ENCODE measurements at places on chromosomes 2 and 18.
A peak's percentile ranks its signal among the peaks of the same experiment; 100 is the strongest.

DNA sequence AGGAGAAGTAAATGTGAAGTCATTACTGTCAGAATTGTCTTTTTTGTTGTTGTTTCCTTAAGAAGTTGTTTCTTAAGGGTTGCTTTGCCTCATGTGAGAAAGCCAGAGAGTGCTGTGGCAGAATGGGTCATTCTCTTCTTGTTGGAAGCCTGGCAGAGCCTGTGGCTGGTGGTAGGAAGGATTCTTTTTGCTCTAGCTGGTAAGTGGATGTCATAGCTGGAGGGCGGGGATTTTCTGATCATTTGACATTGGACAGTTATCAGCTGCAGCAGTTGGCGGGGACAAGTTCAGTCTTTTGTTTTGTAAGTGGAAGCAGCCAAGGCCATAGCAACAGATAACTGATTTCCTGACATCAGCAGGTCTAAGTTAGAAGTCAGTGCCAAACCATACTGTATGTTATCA lies 5.5 kb upstream of the RMDN2 start:
- no peak for DNase-seq

GRCh38 chr2:86251840-86252266 lies 52.6 kb downstream of the MRPL35 start:
- no peak for DNase-seq

DNA sequence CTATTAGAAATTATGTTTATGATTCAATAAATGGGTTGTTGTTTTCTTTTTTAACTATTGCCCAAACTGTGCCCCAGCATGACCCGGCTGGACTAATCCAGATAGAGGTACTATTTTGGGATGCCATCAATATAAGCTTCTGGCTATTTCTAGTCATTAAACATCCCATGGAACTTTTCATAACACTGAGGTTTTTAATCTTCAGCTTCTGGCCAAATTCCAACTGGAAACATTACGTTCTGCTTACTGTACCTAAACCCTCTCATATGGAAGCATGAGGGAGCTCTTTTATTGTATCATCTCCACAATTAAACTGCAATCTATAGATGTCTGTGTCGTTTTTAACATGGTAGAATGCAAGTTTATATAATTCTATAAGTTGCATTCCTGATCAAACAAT lies 674.7 kb downstream of the ARHGAP15 start:
- DNase-seq, result peak; percentile 19

DNA sequence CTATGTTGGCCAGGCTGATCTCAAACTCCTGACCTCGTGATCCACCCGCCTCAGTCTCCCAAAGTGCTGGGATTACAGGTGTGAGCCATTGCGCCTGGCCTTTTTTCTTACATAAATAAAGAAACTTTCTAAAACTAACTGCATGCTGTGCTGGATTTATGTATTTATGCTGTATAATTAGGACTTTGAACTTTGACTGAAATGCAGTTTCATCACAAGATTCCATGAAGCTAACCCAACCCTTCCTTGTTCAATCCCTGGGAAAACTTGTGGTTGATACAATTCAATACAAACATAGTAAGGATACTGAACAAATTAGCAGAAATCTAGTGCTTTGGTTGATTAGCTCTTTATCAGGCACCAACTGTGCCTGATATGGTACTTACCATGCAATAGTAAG lies 20.9 kb upstream of the SLC35F5 start:
- no peak for DNase-seq

GRCh38 chr2:110099471-110100225 lies 16.0 kb downstream of the MALL start:
- DNase-seq, result no peak

GRCh38 chr2:220969348-220969747 lies 602.8 kb downstream of the EPHA4 start:
- DNase-seq, result no peak

GRCh38 chr2:128155970-128156369 lies 65.0 kb downstream of the UGGT1 start:
- no peak for DNase-seq

DNA sequence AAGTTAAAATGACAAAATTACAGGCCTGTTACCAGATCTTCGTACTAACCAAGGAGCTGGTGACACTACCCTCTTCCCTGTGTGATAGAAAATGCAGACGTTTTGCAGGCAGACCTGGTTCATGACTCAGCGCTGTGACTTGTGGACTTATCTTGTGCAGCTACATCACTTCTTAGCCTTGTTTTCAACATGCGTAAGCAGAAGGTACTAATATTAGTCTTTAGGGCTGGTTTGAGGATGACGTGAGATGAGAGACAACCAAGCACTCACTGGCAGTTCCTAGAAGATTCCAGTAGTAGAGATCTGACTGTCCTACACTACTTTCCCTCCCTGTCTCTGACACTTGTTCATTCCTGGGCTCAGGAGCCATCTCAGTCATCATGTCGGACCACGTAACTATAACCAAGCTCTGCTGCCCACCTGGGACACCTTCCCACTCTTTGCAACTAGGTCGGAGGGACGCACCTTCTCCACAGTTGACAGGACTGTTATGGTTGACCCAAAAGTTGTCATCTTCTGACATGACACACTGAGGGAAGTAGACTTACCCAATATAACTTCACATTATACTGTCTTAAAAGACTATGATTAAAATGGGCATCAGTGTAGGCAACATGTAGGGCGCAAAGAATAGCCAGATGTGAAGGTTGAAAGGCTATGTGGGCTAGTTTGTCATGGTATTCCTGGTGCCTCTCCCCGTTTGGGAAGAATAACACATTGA lies 64.8 kb downstream of the TNFRSF11A start:
- DNase-seq, result no peak

DNA sequence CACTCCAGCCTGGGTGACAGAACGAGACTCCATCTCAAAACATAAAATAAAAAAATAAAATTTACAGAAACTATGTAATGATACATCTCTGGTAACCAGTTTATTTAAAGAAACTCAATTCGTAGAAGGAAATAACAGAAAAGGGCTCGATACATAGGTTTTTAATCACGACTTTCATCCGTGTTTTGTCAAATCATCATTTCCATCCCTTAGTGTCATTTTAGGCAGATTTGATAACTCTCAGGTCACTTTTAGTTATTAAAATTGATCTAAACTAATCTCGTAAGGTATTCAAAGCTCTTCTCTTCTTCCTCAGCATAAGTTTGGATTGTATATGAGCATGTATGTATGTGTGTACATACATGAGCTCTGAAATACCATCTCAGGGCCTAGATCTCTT lies 59.3 kb upstream of the SPTBN1 start:
- no peak for DNase-seq

DNA sequence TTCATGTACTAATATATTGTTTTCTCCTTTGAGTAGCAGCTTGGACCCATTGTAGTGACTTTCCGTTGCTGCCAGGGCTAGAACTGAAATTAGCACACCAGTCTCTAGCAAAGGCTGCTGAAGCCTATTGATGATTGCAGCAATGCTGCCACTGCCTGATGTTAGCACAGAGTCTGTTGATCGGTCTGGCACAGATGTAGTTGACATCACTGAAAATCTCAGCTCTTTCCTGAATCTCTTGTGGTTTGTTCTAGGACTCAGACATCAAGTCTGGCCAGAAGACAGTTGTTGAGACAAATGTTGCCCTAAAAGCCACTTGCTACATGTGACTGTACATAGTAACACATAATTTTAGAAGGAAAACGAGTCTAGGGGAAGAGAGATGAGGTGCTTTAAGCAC lies 47.2 kb downstream of the VAPA start:
- peak; percentile 31 for DNase-seq

GRCh38 chr2:180356676-180357075 lies 349.6 kb upstream of the CWC22 start:
- DNase-seq, result no peak

DNA sequence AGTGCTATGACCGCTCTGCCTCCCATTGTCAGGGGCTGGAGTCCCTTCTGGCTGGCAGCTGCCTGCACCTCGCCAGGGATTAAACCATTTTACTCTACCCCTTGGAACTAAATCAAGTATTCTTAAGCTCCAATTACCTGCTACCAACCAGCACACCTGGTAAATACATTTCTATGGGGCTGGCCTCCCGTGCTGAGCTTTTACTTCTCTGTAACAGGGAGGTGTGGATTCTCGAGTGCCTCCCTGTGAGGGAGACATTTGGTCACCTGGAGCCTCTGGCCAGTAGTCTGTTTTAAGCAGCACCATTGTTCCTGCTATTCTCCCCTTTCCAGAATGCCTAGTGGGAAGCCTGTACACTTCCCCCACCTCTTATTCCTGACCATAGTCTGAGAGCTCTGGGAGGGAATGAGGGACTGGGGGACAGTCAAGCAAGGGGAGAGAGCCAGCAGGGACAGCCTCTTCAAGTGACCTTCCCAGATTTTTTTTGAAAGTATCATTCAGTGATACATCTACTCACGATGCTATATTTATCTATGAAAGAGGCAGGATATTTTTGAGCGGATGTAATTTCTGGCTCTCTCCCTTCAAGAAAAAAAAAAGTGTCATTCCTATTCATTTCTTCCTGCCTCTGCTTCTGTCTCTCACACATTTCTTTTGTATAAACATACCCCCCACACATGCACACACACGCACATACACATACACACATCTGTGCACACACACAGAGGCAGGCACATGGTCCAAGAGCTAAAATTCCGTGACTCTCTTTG lies 112.8 kb downstream of the CAPN13 start:
- peak; percentile 42 for DNase-seq

DNA sequence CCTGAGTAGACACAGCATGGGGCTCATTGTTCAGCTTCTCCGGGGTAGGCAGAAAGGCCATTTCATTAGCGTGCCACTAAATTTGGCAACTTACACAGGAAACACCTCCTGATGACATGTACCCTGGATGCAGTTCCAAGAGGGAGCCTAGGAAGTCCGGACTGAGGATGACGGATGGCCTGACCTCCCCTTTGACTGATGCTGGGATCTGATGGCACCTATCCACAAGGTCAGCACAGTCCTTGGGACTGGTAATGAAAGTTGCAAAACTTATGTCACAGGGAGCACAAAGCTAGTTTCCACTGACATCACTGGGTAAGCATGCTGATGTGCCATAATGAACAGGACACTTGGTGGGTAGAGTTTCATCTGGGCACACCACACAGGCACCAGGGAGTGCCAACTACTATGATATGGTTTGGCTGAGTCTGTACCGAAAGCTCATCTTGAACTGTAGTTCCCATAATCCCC lies 126.7 kb upstream of the ARL4C start:
- no peak for DNase-seq

GRCh38 chr18:62324181-62324828 lies 805 bp upstream of the TNFRSF11A start:
- DNase-seq, result no peak

GRCh38 chr2:203808046-203808750 lies 59.4 kb upstream of the CTLA4 start:
- peak; percentile 100 for DNase-seq

GRCh38 chr2:226611196-226611943 lies 188.2 kb downstream of the IRS1 start:
- DNase-seq, result no peak

DNA sequence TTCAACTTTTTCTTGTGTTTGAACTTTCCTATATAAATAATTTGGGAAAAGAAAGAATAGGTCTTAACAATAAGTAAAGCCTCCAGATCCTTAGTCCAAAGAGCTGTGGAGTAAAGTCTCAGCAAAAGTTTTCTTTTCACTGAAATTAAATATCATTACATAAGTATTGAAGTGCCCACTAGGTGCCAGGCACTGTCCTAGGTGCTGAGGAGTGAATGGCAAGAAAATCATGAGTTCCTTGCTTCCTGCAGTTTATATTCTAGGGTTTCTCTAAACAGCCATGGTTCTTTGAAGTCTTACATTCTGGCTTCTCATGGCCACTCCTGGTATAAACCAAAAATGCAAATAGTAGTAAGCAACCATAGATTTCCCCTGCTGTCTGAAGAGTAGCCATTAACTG lies 59.7 kb downstream of the SPP2 start:
- DNase-seq, result no peak

- no peak for DNase-seq
Measured at GRCh38 chr2:198930170-198930569, 527.6 kb downstream of the SATB2 start.

DNA sequence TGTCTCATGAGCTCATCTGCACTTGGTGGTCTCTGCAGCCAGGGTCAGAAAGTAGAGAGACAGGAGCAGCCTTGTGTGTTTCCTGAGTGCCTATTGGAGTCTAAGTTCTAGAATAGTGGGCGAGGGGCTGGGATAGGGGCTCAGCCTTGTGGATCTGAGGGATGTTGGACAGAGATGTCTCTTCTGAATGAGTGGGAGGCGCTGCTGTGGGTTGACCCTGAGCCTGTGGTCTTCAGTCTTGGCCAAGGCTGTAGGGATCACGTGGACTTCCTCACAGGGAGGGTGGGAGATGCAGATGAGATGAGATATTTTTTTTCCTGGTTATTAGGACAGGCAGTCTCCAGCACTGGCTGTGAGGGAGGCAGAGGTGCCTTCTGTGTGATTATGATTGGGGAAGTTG lies 61.8 kb downstream of the RNF144A start:
- no peak for DNase-seq

DNA sequence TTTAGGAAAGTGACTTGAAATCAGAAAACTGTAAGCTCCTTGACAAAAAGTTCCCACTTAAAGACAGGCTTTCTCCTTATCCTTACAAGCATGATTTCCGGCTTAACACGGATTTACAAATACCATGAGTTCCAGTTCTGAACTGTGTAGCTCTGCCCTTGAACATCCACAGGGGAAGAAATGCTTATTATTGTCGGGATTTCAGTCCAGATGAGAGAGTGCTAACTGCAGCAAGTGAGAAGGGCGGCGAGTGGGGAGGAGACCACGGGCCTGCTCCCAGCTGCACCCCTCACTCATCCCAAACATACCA lies 73.1 kb downstream of the LRRC30 start:
- DNase-seq, result no peak

- no peak for DNase-seq
Measured at GRCh38 chr2:165248238-165248637, 9.0 kb downstream of the SCN2A start.

DNA sequence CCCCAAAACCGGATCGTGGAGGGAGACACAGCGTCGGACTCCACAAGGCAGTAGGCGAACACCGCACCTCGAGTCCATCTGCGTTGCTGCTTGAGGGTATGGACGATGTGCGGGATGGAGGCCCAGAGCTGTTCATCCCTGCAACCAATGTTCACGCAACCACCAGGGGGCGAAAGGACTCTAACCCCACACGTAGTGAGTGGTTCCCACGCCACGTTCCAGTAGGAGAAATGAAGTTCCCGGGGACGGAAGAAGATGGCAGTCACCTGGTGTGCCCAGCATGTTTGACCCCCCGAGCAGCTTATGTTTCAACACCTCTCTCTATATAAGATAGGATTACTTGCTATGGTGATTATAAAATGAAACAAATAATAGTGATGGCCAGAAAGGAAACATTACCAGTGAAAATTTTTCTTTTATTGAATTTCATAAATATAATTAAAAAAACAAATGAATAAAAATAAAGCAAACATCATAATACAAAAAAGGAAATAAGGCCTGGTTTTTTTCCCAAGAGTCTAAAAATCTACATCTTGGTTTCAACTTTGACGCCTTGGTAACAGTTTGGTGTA lies 184.3 kb downstream of the SH3BP4 start:
- DNase-seq, result peak; percentile 81

All from fibroblast of lung (primary cell).